Left ventricle myocardium inferior (tissue), 1 donor: ENCODE measurements at places on chromosomes 3 and 15.

GRCh38 chr15:40845511-40846284 is 1.9 kb downstream of the SPINT1 start:
- DNase-seq, result no peak

GRCh38 chr3:8442993-8443650 is 58.5 kb upstream of the LMCD1 start:
- no peak for DNase-seq

DNA sequence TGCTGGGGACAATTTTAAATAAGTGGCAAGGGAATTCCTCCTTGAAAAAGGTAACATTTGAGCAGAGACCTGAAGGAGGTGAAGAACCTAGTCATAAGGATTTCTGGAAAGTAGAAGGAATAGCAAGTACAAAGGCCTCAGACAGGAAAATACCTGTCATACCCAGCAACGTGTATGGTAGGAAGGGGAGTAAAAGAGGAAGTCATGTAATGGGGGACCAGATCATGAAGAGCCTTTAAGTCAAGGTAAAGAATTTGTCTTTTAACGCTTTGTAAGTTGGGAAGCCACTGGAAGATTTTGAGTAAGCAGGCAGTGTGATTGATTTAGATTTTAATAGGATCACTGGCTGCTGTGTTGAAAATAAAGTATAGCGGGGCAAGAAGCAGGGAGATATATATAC is 43.4 kb upstream of the FAH start:
- no peak for DNase-seq

DNA sequence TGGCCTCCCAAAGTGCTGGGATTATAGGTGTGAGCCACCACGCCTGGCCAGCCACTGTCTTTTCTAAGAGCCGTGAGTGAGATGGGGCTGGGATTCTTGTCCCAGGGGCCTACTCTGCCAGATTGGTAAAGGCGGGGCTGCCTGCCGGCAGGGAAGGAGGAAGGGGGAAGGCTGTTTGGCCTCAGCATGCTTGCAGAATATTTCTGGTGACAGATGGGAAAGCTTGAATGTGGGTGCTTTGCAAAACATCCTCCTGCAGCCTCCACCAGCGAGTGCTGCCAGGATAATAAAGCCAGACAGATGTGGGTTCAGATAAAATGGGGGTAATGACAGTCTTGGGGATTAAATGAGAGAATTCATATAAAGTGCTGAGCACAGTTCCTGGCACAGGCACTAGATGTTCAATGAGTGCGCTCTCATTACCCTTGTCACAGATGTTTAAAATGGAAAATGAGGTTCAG is 19.8 kb upstream of the ACOX2 start:
- DNase-seq, result no peak

GRCh38 chr15:78893538-78893937 is 20.8 kb downstream of the MORF4L1 start:
- DNase-seq, result no peak

GRCh38 chr15:69031013-69032001 is 16.8 kb downstream of the NOX5 start:
- peak; percentile 24 for DNase-seq

GRCh38 chr3:29912600-29913288 is 631.9 kb downstream of the RBMS3 start:
- no peak for DNase-seq

DNA sequence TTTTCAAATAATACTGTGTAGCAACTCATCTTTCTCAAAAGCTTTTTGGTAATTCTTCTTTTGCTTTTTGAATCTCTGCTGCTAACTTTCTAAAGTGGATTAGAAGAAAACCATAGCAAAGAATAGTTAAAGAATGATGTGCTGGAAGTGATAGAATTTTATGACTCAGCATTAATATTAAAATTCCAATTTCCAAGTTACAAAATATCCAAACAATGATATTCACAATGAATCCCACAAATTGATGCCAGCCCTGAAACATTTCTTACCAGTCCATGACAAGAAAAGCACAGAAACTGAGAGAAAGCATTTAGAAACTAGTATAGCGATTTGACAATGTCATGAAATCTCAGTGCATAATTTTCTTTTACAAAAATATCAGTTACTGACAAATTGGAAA is 482.2 kb downstream of the RBMS3 start:
- no peak for DNase-seq

- DNase-seq, result no peak
Observed at GRCh38 chr3:174333640-174334039, 525.5 kb upstream of the NAALADL2 start.

- DNase-seq, result no peak
Observed at GRCh38 chr15:96043591-96044171, 286.8 kb upstream of the NR2F2 start.

GRCh38 chr3:46089237-46090011 is 62.1 kb upstream of the XCR1 start:
- DNase-seq, result peak; percentile 43

GRCh38 chr3:152620395-152620794 is 214.5 kb upstream of the P2RY1 start:
- no peak for DNase-seq

- no peak for DNase-seq
Observed at GRCh38 chr3:105334138-105334882, 32.4 kb upstream of the ALCAM start.

DNA sequence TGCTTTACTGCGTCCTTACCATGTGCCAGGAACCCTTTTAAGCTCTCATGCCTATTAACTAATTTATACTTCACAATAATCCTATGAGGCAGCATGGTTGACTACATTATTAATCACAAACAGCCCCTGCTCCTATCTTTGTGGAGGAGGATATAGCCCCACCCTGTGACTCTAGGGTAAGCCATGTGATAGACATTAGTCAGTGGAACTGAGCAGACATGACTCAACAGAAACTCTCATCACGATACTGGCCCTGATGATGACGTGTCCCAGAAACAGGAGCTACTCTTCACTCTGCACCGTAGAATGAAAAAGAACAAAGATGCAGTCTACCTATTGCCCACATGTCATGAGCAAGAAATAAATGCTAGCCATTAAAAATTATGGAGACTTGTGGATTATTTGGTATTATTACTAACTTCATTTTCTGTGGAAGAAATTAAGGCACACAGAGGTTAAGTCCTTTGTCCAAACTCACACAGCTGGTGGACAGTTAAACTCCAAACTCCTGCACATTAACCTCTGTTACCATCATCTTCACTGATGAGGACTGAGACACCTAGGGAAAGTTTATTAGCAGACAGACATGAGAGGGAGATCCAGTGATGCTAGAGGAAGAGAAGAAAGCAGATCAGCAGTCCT is 51.2 kb downstream of the CFAP20DC start:
- no peak for DNase-seq

- no peak for DNase-seq
Observed at GRCh38 chr15:61519296-61519695, 290.2 kb upstream of the RORA start.

GRCh38 chr3:168984872-168985271 is 678.6 kb downstream of the MECOM start:
- DNase-seq, result no peak

DNA sequence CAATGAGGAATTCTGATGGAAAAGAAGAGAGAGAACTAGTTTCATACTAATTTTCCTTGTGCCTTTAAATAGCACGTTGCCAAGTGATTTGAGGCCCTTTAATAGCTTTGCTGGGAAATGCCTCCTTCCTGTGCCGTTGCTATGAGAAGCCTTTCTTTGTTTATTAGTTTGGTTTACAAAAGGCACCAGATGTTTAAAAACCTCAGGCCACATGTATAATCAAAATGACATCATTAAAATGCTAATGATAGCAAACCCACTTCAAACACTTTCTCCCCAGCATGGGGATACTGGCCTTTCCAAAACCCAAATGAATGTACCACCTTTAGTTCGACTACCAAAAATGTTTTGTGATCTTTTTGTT is 50.0 kb upstream of the TBC1D23 start:
- no peak for DNase-seq

DNA sequence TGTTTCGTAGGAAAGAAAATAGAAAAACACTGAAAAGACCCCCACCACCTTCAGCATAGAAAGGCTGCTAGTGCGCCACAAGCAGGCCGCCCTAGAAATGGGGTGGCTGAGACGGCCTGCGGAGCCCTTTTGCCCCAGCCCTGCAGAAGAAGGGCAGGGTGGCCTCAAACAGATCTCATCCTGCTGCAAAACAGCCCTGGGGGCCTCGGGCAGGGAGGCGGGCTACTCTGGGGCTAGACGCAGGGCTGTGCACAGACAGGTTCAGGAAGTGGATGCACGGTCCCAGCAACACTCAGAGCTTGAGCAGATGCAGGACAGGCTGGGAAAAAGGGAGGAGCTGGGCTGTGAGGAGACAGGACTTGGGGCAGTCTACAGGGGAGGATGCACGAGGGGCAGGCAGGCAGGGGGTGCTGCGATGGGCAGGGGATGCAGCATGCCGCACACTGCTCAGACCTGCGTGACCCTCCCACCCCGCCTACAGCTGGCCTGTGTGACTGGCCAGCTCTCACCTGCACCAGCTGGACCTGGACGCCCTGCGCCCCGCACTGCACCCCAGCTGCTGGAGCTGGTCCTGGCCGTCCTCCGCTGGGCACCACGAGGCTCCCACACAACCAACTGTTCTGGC is 34.3 kb downstream of the ZXDC start:
- no peak for DNase-seq

GRCh38 chr3:51393564-51393963 is 2.5 kb downstream of the RBM15B start:
- DNase-seq, result no peak

DNA sequence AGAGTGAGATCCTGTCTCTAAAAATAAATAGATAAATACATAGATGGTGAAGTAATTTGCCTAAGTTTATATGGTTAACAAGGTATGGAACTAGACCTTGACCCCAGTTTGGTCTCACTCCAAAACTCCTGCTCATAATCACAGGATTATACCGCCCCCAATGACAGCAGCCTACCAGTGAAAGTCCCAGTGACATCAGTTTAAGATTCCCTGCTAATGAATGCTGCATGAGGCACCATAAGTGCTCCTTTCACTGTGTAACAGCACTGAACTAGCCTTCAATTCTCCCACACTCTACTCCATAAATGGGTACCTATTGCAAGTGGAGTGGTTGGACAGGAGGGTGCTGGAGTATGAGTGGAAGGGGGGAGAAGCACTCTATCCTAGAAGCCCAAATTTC is 23.7 kb upstream of the THSD4 start:
- no peak for DNase-seq

- no peak for DNase-seq
Observed at GRCh38 chr3:127254730-127255129, 33.1 kb downstream of the PRR20G start.

GRCh38 chr3:162141272-162141791 is 644.7 kb downstream of the OTOL1 start:
- DNase-seq, result no peak

DNA sequence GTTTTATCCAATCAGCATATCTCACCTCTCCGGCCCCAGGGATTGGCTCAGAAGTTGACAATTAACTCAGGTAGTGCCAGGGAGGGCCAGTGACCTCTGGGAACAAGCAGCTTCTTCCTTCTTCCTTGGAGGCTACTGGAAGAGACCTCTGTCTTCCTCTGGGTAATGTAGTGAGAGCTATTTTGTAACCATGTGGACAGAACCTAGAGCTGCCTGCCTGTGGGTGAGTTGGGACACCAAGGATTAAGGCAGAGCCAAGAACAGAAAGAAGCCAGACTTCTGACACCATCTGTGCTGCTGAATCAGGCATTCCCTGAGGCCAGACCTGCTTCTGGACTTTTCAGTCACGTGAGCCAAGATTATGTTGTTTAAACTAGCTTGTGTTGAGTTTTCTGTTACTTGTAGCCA is 5.9 kb upstream of the NDUFAF1 start:
- no peak for DNase-seq

- DNase-seq, result no peak
Observed at GRCh38 chr3:197801891-197802778, 11.1 kb downstream of the LRCH3 start.

DNA sequence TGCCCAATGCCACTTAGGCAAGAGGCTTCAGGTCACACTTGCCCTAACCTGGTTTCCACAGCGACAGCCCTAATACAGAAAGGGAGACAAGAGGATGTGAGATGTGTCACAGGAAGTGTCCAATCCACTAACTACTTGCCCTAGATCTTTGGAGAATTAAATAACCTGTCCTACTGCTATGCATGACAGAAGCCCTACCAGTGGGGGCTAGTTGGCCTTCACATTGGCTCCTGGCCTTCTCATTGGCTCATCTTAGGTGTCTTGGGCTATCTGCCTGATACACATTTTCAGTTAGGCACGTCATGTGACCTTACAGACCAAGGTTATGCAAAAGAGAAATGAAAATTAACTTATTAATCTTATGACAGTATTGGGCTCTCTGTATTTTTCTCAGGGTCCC is 449.9 kb downstream of the FHIT start:
- DNase-seq, result no peak

DNA sequence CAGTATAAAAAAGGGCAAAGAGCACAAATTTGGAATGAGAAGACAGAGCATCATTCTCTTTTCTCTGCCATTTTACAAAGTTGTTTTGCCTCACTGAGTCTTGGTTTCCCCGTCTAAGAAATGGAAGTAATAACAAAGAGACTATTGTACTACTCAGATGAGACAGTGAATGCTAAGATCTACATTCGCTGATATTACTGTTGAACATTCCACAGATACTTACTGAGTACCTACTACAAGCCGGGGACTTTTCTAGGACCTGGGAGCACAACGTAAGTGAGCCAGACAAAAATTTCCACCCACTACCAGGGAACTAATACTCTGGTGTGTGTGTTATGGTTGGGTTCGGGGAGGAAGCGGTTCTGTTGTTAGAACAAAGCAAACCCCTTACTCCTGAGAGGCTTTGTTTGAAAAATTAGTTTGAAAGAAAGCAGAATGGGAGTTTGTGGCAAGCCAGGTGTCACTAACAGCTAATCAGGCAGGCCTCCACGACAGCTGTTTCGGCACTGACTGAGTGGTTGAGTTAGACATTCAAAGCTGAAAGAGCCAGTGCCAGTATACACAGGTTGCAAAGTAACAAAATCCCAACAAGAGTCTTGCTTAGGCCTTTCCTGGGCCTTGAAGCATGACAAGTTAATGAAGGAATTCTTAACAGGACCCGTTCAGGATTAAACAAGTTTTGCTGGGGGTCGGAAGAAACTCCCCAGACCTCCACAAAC is 458.3 kb downstream of the EDEM1 start:
- DNase-seq, result no peak

GRCh38 chr3:106323586-106323985 is 454.8 kb upstream of the CBLB start:
- no peak for DNase-seq

DNA sequence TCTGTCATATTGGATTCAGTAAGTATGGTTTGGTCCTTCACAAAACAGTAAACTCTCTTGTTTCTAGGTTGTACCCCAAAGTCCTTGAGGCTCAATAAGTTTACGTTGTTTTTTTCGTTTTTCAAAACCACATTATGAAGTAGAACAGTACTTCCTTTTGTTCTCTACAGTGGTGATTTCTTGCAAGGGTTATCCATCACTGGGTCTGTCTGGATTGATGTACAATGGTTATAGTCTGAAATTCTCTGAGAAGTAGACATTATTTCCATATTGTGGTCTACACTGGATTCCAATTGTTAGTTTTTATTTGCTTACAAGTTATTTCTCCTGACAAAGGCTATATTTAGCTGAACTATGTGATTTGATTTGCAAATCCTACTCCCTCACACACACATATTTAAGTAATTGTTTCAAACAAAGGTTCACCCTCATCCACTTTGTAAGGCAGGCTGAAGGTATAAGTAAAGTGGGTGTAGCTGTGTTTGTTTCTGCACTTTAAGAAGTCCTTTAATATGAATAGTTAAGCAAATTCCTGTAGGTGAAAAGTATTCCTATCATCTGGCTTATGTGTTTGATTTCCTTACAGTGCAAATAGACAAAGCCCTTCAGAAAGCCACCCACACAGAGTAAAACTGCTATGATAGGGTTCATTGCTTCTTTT is 64.2 kb upstream of the MME start:
- no peak for DNase-seq

GRCh38 chr15:40061212-40061901 is 22.4 kb upstream of the SRP14 start:
- no peak for DNase-seq
